HepG2 (cell line): ENCODE measurements at places on chromosomes 5 and 9. TPM values are rescaled to one million over a fixed set of nuclear protein-coding genes. Genes with fewer than 3 reads are reported as not detected.

FGF18 gene
- 0.04 TPM in 1 of 2 replicates, not detected in the other for polyA plus RNA-seq

CTSL gene
- polyA plus RNA-seq = 83.8 and 113 TPM in 2 replicates

RAPGEF6 gene
- 7.3 and 7.7 TPM in 2 replicates for polyA plus RNA-seq

PHYHD1 gene
- polyA plus RNA-seq = 19.6 and 25.3 TPM in 2 replicates

LRRC19 gene
- polyA plus RNA-seq = not detected in 2 replicates

SPATA31A3 gene
- polyA plus RNA-seq = not detected in 2 replicates

CDHR2 gene
- 20.9 and 27.3 TPM in 2 replicates for polyA plus RNA-seq

MSMP gene
- 0.34 and 0.46 TPM in 2 replicates for polyA plus RNA-seq

PCDHA1 gene
- not detected in 2 replicates for polyA plus RNA-seq

NHP2 gene
- 56.2 and 60.8 TPM in 2 replicates for polyA plus RNA-seq

ANKRD34B gene
- polyA plus RNA-seq = 0.01 TPM in 1 of 2 replicates, not detected in the other

GNA14 gene
- not detected in 2 replicates for polyA plus RNA-seq

COL23A1 gene
- polyA plus RNA-seq = not detected in 2 replicates

SOHLH1 gene
- 0.15 and 0.21 TPM in 2 replicates for polyA plus RNA-seq

PCDHGA9 gene
- 0.04 and 0.09 TPM in 2 replicates for polyA plus RNA-seq
